Small intestine (tissue), 16 donors: ENCODE measurements at places on chromosomes 6 and 20. TPM values are rescaled to one million over a fixed set of nuclear protein-coding genes. Genes with fewer than 3 reads are reported as not detected.

- no peak overlapping the region for H3K4me3 ChIP-seq
- DNase-seq, result peak; percentile 1
- H3K4me1 ChIP-seq, result no peaks in the 10 kb centered on the region
Measured at GRCh38 chr6:102813489-102814275, 1420.2 kb downstream of the GRIK2 start.

Gene IL17F
- not detected for polyA plus RNA-seq

GRCh38 chr6:37324131-37325033 is 29.4 kb upstream of the RNF8 start:
- no peak overlapping the region for H3K4me3 ChIP-seq
- peaks cover 10% of the 10 kb centered on the region for H3K36me3 ChIP-seq
- peak; percentile 58 for DNase-seq

GRCh38 chr20:51768759-51769517 is 748 bp upstream of the ATP9A start:
- H3K4me1 ChIP-seq, result no peaks in the 10 kb centered on the region
- H3K27ac ChIP-seq, result no peak overlapping the region
- DNase-seq, result peak; percentile 62
- H3K36me3 ChIP-seq, result peaks cover 3% of the 10 kb centered on the region
- peak overlapping the region; percentile 54 for H3K4me3 ChIP-seq
- H3K27me3 ChIP-seq, result no peaks in the 10 kb centered on the region

DNA sequence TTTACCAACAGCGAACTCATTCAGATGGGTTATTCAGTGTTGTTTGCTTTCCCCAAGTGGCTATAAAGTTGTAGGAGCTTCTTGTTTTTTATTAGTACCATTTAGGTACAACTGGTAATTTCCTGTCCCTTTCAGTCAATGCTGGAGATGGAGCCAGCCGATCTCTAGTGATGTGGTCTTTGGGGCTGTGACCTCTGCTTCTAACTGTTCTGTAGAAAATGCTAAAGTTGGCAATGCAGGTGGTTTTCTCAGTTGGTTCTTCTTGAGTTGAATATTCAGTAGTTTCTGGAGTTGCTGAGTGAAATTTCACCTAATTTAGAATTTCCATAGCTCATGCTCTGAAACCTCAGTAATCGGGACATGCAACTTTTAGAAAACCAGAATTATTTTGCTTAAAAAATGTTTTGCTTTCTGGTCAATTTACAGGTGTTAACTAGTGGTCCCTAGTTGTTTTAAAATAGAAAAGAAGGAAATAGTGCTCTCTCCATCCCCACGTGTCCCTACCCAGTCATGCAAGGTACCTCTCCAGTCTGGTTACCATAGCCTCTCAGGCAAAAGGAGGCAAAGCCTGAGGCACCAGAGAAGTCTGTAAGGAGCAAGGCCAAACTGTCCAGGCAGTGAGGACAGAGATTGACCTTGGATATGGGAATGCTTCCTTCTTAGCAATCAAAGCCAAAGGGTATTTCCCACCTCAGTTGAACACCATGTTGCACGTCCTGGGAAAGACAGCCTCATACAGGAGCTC is 27.3 kb upstream of the GABRR1 start:
- no peaks in the 10 kb centered on the region for H3K4me1 ChIP-seq
- no peak overlapping the region for H3K27ac ChIP-seq
- no peak for DNase-seq
- no peaks in the 10 kb centered on the region for H3K36me3 ChIP-seq
